ENCODE measurements at places on chromosomes 6 and 20.

- H3K4me3 ChIP-seq: no peak overlapping the region
- H3K36me3 ChIP-seq: no peaks in the 10 kb centered on the region
- no peak for DNase-seq
- no peaks in the 10 kb centered on the region for H3K4me1 ChIP-seq
Observed at GRCh38 chr20:43431134-43431519, 26.6 kb upstream of the SRSF6 start.

GRCh38 chr6:5379647-5380242, 118.4 kb downstream of the FARS2 start:
- no peaks in the 10 kb centered on the region for H3K4me1 ChIP-seq
- H3K36me3 ChIP-seq: no peaks in the 10 kb centered on the region
- DNase-seq: no peak
- no peak overlapping the region for H3K4me3 ChIP-seq
- H3K27ac ChIP-seq: no peak overlapping the region
- no peaks in the 10 kb centered on the region for H3K27me3 ChIP-seq

DNA sequence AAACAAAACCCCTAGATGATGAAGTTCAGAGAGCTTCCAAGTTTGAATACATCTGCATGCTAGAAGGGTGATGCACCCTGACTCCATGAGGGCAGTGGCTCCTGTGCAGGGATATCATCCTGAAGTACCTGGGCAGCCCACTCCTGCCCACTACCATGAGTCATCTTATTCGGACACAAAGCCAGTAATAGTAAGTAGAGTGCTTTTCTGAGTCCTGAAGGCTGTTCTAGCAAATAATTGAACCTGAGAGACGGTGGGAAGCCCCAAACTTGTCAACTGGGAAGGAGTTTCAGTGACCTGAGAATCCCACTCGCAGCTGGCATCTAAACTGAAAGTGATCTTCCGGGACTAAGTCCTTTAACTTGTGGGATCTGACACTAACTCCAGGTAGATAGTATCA, 152.9 kb upstream of the COL21A1 start:
- no peak for DNase-seq
- H3K4me1 ChIP-seq: peaks cover 3% of the 10 kb centered on the region
- H3K27me3 ChIP-seq: no peaks in the 10 kb centered on the region
- no peaks in the 10 kb centered on the region for H3K36me3 ChIP-seq
- no peak overlapping the region for H3K27ac ChIP-seq
- no peak overlapping the region for H3K4me3 ChIP-seq

GRCh38 chr6:5058254-5058653, 26.9 kb upstream of the PPP1R3G start:
- no peak overlapping the region for H3K4me3 ChIP-seq
- H3K4me1 ChIP-seq: no peaks in the 10 kb centered on the region
- no peaks in the 10 kb centered on the region for H3K36me3 ChIP-seq
- no peaks in the 10 kb centered on the region for H3K27me3 ChIP-seq

DNA sequence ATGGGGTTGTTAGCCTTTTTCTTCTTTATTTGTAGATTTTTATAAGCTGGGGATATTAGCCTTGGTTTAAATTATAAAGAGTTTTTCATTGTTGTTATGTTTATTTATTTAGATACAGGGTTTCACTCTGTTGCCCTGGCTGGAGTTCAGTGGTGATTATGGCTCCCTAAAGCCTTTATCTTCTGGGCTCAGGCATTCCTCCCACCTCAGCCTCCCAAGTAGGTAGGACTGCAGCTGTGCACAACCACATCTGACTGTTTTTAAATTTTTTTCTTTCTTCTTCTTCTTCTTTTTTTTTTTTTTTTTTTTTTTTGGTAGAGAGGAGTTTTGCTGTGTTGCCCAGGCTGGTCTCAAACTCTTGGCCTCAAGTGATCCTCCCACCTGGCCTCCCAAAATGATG, 80.9 kb downstream of the UBE3D start:
- no peak overlapping the region for H3K27ac ChIP-seq
- no peak overlapping the region for H3K4me3 ChIP-seq
- no peaks in the 10 kb centered on the region for H3K36me3 ChIP-seq
